Stromal cell of bone marrow (primary cell): ENCODE measurements at places on chromosomes 7 and 10.
A peak's percentile ranks its signal among the peaks of the same experiment; 100 is the strongest.

- peak; percentile 11 for DNase-seq
These were observed 151.1 kb downstream of the SEM1 start for GRCh38 chr7:96558530-96558929.

- DNase-seq = peak; percentile 4
These were observed 6.1 kb upstream of the MYOZ1 start for GRCh38 chr10:73647211-73647874.

DNA sequence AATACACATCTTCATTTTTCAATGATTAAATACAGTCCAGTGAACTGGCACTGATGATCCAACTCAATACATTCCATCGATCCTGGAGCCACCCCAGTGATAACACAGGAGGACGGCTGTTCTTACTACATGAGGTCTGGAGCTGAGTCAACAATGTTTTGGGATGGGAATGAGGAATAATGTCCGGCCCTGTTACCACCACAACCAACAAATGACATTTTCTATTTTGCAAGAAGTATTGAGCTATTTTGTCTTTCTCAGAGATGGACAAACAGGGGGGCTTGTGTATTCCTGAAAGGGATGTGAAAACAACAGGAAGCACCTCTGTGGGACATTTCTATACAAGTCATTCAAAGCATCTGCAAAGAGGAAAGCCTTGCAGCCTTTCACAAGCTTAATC lies 249.2 kb downstream of the PARD3 start:
- peak; percentile 50 for DNase-seq

DNA sequence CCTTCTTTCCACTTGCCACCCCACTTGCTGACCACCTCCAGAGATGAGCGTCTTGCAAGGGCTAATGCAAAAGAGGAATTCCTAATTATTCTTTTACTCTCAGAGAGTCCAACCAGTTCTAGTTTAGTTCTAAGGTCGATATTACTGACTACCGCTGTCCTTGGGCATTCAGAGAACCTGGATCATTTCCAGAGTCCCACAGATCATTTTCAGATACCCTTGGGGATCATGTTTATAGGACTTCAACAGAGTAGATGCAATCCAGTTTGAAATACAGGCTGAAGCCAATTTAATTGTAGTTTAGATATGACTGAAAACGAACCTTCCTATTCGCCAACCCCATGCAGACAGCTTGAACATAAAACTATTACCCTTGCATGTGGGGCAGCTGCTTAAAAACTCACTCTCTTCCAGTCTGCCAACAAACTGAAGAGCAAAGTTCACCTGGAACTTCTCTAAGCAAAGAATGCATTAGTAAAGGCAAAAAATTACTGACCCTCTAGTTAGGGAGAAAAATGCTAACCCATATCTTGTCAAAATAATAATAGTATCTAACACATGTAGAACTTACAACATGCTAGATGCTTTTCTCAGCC lies 22.4 kb downstream of the CFAP69 start:
- DNase-seq = no peak

DNA sequence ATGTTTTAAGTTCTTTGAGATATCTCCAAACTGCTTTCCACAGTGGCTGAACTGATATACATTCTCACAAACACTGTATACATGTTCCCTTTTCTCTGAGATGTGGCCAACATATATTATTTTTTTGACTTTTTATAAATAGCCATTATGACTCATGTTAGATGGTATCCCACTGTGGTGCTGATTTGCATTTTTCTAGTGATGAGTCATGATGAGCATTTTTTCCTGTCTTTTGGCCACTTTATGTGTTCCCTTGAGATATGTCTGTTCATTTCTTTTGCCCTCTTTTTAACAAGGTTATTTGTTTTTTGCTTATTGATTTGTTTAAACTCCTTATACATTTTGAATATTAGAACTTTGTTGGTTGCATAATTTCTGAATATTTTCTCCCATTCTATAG lies 1055.1 kb downstream of the NXPH1 start:
- DNase-seq = peak; percentile 62

DNA sequence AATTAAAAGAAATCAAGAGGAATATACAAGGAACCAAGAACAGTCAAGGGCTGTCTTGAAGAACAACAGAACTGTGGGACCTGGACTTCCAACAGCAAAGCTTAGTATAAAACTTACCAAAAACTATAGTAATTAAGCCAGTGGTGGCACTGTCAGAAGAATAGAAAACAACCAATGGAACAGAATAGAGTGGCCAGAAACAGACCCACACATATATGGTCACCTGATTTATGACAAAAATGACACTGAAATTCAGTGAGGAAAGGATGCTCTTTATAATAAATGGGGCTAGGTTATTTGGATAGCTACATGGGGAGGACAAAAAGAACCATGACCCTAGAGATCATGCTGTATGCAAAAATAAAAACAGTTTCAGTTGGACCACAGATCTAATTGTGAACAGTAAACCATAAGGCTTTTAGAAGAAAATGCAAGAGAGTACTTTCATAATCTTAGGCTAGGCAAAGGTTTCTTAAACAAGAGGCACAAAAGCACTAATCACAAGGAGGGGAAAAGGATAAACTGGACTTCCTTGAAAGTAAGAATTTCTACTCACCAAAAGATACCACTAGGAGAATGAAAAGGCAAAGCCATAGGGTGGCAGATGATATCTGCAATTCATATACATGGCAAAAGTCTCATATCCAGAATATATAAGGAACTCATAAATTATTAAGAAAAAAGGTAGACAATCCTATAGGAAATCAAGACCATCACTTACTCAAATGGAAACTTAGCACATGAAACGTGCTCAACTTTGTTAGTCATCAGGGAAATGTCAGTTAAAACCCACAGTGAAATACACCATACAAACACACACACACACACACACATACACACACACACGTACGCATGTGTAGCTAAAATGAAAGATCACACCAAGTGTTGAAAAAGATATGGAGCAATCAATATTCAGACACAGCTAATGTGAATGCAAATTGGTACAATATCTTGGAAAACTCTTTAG lies 20.8 kb downstream of the HYCC1 start:
- no peak for DNase-seq

GRCh38 chr7:97270280-97270679 lies 152.8 kb downstream of the SDHAF3 start:
- no peak for DNase-seq

DNA sequence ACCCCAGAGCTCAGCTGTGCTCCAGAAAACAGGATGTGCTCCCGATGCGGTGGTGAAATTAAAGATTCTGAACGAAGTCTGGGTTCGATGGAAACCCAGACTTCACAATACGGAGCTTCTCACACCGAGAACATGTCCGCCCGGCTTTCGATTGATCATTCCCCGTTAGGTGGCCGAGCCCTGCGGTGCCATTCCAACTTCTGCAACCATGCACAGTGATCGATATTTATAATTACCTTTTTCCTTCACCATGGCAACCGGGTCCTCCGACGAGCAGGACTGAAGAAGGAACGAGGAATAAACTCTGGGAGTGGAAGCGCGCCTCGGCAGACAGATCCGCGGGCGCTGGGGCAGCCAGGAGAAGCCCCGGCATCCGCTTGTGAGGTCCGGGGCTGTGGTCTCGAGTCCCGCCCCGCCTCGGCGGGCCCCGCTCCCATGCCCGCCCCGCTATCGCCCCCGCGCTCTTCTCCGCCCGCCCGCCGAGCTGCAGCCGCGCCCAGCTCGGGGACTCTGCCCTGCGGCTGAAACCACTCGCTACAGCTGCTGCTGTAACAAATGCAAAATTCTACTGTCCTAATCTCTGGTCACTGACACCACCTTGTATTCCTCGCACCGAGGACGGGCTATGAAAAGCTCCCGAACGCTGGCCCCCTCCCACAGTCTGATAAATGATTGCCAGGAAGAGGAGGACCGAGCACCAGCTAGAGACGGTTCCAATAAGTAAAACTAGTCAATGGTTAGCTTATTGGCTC lies 26.2 kb downstream of the ABLIM1 start:
- no peak for DNase-seq

GRCh38 chr7:14236834-14237233 lies 247.4 kb upstream of the ETV1 start:
- DNase-seq = no peak

DNA sequence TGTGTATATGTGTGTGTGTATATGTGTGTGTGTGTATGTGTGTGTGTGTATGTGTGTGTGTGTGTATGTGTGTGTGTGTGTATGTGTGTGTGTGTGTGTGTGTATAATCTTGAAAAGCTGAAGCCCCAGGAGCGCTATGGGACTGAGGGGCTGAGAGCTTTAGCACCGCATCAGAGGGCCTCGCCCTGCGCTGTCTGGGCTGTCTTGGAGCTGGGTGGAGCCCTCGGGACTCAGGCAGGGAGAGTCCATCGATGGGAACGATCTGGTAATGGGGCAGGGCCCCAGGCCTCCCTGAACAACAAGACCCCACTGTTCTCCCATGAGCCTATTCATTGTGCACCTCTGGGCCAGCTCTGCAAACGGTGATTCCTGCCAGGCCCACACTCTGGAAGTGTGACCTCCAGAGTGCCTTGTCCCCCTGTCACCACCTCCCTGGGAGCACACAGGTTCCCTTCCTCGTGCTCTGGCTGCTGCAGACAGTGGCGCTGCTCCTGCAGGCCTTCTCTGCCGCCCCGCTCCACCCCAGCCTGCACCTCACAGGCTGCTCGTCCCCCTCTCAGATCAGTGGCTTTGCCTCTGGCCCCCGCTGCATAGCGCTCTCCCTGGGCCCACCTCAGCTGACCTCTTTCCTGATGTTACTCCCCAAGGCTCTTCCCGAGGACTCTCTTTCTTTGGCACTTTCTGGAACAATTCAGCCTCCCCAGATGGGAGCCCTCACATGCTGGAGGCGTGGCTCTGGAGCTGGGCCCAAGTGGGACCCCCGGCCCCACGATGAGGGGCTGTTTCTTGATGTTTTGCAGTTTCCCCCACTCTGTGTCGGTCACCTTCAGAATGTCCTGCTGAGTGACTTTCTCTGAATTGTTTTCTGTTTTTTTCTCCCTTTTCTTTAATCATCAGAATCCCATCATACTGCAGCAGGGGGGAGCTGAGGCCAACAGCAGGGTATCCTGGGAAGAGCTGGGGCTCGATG lies 542.2 kb upstream of the FOXK1 start:
- DNase-seq = no peak

- DNase-seq = no peak
These were observed 11.0 kb upstream of the PPIF start for GRCh38 chr10:79336276-79336675.

GRCh38 chr7:19407270-19407669 lies 262.0 kb upstream of the FERD3L start:
- no peak for DNase-seq

DNA sequence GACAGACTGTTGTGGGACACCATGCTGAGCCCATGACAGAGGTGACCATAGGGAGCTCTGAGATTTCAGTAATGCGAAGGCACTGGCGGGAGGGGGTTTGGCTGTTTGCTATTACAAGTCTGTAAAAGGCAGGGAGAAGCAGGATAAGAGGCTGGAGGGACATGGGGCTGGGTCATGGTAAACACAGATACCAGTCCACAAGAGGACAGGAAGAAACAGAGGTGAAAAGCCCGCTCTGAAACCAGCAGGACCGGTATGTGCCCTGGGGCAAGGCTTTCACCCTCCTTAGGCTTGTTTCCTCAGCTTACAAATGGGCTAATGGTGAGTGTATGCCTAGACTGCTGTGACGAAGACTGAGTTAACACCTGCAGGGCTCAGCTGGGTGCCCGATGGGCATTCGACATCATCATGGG lies 34.1 kb downstream of the ANXA11 start:
- DNase-seq = no peak

DNA sequence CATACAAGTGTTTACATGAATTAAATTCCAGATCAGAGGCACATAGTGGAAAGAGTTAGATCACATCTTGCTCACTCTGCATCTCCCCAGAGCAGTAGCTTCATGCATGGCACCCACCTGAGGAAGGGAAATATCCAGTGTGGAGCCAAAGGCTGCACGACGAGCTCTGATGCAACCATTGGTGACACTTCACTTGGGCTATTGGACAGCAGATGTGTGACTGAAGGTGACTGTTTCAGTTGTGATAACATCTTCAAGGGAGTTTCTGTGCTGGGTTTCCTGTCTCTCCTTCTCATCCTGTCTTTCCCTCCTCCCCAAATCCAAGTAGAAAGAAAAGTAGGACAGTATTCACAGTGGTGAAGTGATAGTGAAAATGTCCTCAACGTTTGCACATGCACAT lies 115.0 kb downstream of the TAF3 start:
- DNase-seq = no peak

DNA sequence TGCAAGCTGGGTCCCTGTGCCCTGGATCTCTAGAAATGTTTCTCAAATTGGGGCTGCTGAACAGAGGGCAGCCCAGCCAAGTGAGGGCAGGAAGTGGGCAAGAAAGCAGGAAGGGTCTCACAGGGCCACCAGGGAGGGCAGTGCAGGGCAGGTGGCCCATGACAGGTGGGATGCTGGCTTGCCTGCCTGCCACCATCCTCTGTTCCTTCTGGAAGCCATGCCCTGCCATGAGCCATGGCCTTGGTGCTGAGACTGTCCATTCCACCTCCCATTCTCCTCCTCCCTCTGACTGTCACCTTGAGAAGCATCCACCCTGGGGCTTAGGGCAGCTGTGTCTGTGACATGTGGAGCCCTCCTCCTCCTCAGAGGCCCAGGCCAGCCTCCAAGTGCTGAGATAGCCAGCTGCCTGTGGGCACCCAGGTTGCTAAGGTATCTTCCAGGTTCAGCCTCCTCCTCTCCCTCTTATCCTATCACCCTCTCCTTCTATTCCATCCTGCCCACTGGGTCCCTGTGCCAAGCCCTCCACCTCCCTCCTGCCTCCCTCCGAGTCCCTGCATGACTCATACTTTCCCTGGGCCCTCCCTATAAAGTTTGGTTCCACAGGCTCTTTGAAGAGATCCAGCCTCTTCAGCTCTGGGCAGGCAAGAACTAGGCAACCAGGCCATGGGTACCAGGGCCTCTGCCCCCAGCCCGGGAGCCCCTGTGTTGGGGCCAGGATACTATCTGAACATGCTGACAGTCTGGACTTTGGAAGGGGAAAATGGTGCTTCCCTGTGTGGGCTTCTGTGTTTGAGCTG lies 1.3 kb downstream of the VSIR start:
- peak; percentile 81 for DNase-seq

DNA sequence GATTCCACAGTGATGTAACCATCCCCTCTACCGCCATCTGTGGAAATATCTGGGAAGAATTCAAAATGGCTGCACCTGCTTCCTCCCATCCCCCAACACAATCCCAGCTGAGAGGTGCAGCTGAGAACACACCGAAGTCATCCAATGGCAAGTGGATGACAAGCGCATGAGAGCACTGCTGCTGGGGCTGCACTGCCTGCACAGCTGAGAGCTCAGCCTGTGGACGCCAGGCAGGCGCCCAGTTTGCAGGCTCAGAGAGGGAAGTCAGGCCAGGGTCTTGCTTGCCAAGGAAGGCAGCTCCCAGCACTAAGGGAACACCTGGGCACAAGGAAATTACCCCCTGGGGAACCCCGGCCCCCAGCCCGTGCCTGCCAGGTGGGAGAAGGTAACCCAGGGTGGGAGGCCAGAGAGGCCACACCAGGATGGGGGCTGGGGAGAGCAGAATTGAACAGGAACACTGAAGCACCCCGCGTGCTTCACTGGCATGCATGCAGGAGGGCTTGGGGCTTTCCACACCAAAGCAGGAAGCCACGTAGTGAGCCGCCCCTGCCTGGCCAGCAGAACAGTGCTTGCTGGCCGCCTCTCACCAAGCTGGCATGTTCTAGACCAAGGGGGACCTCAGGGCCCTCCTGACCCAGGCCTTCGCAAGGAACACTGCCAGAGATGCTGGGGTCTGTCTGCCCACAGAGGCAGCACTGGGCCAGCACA lies 46.2 kb downstream of the FAM53B start:
- no peak for DNase-seq

- DNase-seq = peak; percentile 12
These were observed 46.8 kb downstream of the PIK3AP1 start for GRCh38 chr10:96673318-96674099.
